ENCODE measurements at places on chromosomes 5 and 9. TPM values are rescaled to one million over a fixed set of nuclear protein-coding genes. Genes with fewer than 3 reads are reported as not detected.

Gene COL23A1
- total RNA-seq, result 0.44 TPM

Gene ARID3C
- 0.29 TPM for total RNA-seq

Gene AJM1
- 5.3 TPM for total RNA-seq

Gene ADAMTS12
- total RNA-seq, result not detected

Gene ARSI
- not detected for total RNA-seq

DNA sequence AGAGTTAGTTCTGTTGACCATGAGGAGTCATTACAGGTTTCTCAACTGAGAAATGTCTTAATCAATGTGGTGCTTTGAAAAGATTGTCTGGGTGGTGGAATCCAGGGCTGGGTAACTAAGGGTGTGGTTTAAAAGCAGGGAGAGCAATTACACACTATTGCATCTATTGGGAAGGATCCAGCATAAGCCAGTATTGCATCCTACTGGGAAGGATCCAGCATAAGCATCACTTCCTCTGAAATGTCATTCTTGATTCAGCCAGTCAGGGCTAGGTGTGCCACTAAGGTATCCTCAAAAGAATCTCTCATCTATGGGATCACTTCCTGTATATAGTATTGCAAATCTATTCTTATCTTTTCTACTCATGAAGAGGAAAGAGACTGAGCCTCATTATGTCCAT is 38.6 kb downstream of the ELOVL7 start:
- DNase-seq, result no peak

- DNase-seq, result no peak
Measured at GRCh38 chr9:109707355-109707754, 72.6 kb upstream of the PALM2AKAP2 start.

DNA sequence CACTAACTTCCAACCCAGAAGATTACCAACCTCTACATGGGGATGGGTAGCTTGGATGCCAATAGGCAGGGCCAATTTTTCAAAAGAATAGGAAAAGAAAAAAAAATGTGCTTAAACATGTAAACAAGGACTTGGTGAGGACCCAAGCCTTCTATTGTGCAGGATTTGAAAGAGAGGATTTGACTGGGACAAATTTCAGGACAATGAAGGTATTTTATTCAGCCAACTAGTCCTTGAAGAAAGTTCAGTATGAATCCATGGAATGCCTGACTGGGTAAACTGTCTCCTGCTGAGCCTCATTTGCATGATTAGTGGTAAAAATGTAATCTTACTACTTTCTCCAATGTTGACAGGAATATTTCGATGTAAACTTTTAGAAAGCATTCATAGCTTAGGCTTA is 192.5 kb upstream of the RORB start:
- DNase-seq, result no peak

- no peak for DNase-seq
Measured at GRCh38 chr9:84856181-84856632, 186.7 kb downstream of the NTRK2 start.

Measured in activated T-cell treated with anti-CD3 and anti-CD28 coated beads, Interleukin-2, amount 50 U/mL, for 72 hours (primary cell).